HFFc6 (cell line): ENCODE measurements at places on chromosomes 1 and 21.
A peak's percentile ranks its signal among the peaks of the same experiment; 100 is the strongest.

- no peaks in the 10 kb centered on the region for H3K36me3 ChIP-seq
- peaks cover 56% of the 10 kb centered on the region for H3K27me3 ChIP-seq
- H3K4me1 ChIP-seq: no peaks in the 10 kb centered on the region
- no peak overlapping the region for H3K27ac ChIP-seq
Measured at GRCh38 chr1:201212461-201213055, 21.9 kb downstream of the IGFN1 start.

DNA sequence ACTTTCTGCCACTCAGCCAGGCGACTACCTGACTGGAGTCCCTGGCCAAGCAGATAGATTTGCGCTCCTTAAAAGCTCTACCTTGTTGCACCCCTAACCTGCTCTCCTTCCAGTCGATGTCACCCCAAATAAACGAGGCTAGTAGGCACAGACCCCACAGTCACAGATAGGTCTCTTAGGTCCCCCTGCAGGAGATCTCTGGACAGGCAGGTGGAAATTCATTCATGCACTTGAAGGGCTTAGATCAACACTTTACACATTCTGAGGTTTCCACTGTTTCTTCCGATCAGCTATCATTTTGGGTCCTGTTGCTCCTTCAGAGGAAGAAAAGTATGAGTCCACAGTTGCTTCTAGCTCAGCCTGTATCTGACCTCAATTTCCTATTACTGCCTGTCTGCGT, 272.6 kb upstream of the FMN2 start:
- H3K36me3 ChIP-seq: no peaks in the 10 kb centered on the region
- peaks cover 39% of the 10 kb centered on the region for H3K4me1 ChIP-seq
- H3K4me3 ChIP-seq: no peak overlapping the region
- DNase-seq: no peak

DNA sequence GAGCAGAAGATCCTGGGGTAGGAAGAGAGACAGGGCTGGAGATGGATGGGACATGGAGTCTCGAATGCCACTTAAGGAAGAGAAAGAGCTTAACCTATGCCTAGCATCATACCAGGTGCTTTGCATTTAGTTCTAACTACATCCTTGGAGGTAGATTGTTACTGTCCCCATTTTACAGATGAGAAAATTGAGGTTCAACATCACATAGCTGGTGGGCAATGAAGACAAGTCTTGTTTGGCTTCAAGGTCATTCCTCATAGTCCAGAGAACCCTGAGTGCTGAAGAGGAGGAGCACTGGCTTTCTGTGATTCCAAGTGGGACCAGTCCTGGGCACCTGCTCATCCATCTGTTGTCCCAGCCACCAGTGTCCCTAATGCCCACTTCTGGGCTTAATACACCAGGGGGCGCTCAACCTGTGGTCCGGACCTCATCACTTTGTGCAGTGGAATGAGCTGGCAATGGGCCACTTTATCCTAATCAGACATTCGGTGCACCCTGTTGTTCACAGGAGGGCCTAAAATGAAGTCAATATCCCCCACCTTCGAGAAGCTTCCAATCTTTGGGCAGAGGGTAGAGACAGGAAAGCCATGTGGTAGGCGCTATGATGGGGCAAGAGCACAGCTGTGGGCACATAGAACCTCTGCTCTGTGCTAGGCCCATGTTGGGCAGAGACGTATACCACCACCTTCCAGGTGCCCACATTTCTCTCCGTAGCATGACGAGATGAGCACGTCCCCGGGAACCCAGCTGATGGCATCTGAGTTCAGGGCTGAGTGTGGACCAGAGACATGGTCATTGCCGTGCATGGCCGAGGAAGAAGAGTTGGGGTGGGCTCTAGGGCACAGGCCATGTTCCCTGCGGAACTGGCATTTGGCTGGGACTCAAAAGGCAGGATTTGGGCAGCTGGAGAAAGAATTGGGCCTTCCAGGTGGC, 9.2 kb downstream of the RPS6KA1 start:
- peak; percentile 33 for DNase-seq
- H3K4me3 ChIP-seq: no peak overlapping the region
- no peak overlapping the region for H3K27ac ChIP-seq
- no peaks in the 10 kb centered on the region for H3K36me3 ChIP-seq
- H3K27me3 ChIP-seq: peaks cover 5% of the 10 kb centered on the region

GRCh38 chr21:39774227-39774626, 29.2 kb downstream of the IGSF5 start:
- DNase-seq: no peak
- H3K36me3 ChIP-seq: no peaks in the 10 kb centered on the region
- no peaks in the 10 kb centered on the region for H3K4me1 ChIP-seq

- DNase-seq: no peak
- no peak overlapping the region for H3K27ac ChIP-seq
- peaks cover 35% of the 10 kb centered on the region for H3K4me1 ChIP-seq
- H3K36me3 ChIP-seq: no peaks in the 10 kb centered on the region
- peaks cover 22% of the 10 kb centered on the region for H3K27me3 ChIP-seq
- no peak overlapping the region for H3K4me3 ChIP-seq
Measured at GRCh38 chr1:145874646-145875045, 11.0 kb downstream of the ANKRD35 start.

- H3K4me1 ChIP-seq: peaks cover 44% of the 10 kb centered on the region
- no peak overlapping the region for H3K4me3 ChIP-seq
- no peaks in the 10 kb centered on the region; the same call in 1 of the 2 replicates for H3K36me3 ChIP-seq
- H3K27me3 ChIP-seq: peaks cover 6% of the 10 kb centered on the region; the same call in 1 of the 2 replicates
Measured at GRCh38 chr1:179079113-179079761, 2.6 kb upstream of the TOR3A start.

DNA sequence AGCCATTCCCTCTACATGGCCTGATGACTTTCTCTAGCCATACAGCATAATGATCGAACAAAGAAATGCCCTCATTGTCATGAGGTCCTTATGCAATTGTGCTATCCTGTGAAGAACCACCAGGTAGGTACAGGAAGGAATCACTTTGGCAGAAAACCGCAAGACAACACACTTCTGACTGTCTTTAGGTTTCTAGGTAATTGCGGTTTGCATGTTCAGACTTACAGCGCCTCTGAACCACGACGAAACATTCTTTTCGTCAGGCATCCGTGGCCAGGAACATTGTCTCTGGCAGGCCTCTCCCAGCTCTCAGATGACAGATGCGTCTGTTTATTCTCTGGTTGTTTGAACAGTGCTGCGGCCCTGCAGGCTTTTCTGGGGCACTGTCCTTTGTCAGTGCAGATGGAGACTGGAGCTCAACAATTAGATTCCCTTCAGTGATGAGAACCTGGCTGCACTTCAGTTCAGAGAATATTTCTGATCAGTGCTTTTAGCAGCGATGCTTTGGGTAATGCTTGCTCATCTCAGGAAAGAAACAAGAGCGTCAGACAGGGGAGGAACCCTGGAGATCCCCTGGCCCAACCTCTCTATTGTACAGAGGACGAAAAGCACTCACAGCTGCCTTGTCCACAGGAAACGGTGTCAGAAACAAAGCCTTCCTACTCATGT, 63.4 kb downstream of the B3GALT5 start:
- no peak overlapping the region for H3K27ac ChIP-seq
- H3K4me1 ChIP-seq: peaks cover 6% of the 10 kb centered on the region; the same call in 1 of the 2 replicates
- H3K4me3 ChIP-seq: no peak overlapping the region; the same call in 1 of the 2 replicates
- DNase-seq: no peak
- peaks cover 27% of the 10 kb centered on the region for H3K27me3 ChIP-seq

DNA sequence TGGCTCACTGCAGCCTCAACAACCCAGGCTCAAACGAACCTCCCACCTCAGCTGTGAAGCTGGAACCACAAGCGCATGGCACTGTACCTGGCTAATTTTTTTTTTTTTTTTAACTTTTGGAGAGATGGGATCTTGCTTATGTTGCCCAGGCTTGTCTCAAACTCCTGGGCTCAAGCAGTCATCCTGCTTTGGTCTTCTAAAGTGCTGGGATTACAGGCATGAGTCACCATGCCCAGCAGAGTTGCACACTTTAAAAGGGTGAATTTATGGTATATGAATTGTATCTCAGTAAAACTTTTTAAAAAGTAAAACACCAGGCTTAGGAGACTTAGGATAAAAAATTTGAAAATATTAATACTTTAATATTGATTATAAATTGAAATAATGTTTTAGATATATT, 99.1 kb downstream of the CLEC20A start:
- H3K27me3 ChIP-seq: no peaks in the 10 kb centered on the region; the same call in 1 of the 2 replicates
- DNase-seq: peak; percentile 42
- no peak overlapping the region for H3K4me3 ChIP-seq
- peaks cover 28% of the 10 kb centered on the region for H3K4me1 ChIP-seq

DNA sequence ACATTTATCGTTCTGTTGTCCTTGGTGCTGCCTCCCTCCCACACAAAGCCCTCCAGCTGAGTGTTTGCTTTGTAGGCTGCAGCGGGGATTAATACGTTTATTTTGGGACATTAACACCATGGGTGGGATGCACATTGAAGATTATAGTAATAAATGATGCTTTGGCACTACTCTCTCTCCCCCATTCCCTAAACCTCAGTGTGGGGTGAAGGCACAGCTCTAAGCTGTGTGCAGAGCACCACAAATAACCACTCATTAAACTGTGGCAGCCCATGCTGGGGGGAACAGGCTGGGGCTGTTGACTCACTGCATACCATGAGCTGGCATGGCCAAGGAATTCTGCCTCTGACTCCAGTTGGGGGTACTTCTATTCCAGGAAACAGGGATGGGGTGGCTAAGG, 7.7 kb downstream of the PCP4L1 start:
- peak; percentile 2 for DNase-seq
- peaks cover 13% of the 10 kb centered on the region for H3K27me3 ChIP-seq
- peaks cover 8% of the 10 kb centered on the region for H3K4me1 ChIP-seq
- H3K36me3 ChIP-seq: no peaks in the 10 kb centered on the region

GRCh38 chr1:83017276-83017675, 981.7 kb downstream of the TTLL7 start:
- H3K36me3 ChIP-seq: no peaks in the 10 kb centered on the region
- no peaks in the 10 kb centered on the region for H3K27me3 ChIP-seq
- H3K4me1 ChIP-seq: no peaks in the 10 kb centered on the region
- no peak overlapping the region for H3K27ac ChIP-seq

- H3K27me3 ChIP-seq: peaks cover 10% of the 10 kb centered on the region
- H3K4me1 ChIP-seq: peaks cover 29% of the 10 kb centered on the region
- no peak overlapping the region for H3K4me3 ChIP-seq
Measured at GRCh38 chr1:117669572-117669971, 63.7 kb downstream of the TENT5C start.

- peak overlapping the region; percentile 16 for H3K4me3 ChIP-seq
- H3K27ac ChIP-seq: peak overlapping the region; percentile 63; the same call in 1 of the 2 replicates
- DNase-seq: no peak
- peaks cover 74% of the 10 kb centered on the region for H3K4me1 ChIP-seq
- H3K27me3 ChIP-seq: peaks cover 2% of the 10 kb centered on the region
Measured at GRCh38 chr1:218495931-218496330, 150.8 kb downstream of the TGFB2 start.

GRCh38 chr1:197140121-197140520, 6.3 kb downstream of the ASPM start:
- peaks cover 72% of the 10 kb centered on the region for H3K4me1 ChIP-seq
- peaks cover 2% of the 10 kb centered on the region; the same call in 1 of the 2 replicates for H3K27me3 ChIP-seq
- H3K36me3 ChIP-seq: peaks cover 42% of the 10 kb centered on the region; the same call in 1 of the 2 replicates
- H3K27ac ChIP-seq: peak overlapping the region; percentile 40; the same call in 1 of the 2 replicates
- peak overlapping the region; percentile 4; the same call in 1 of the 2 replicates for H3K4me3 ChIP-seq

- H3K36me3 ChIP-seq: no peaks in the 10 kb centered on the region
- peaks cover 40% of the 10 kb centered on the region for H3K27me3 ChIP-seq
- peaks cover 17% of the 10 kb centered on the region for H3K4me1 ChIP-seq
- no peak for DNase-seq
- H3K27ac ChIP-seq: no peak overlapping the region
Measured at GRCh38 chr1:155077758-155078445, 735 bp upstream of the EFNA3 start.

GRCh38 chr1:31140299-31140698, 74.8 kb upstream of the PUM1 start:
- H3K36me3 ChIP-seq: no peaks in the 10 kb centered on the region
- no peak overlapping the region for H3K27ac ChIP-seq
- no peak overlapping the region for H3K4me3 ChIP-seq
- H3K4me1 ChIP-seq: peaks cover 17% of the 10 kb centered on the region
- H3K27me3 ChIP-seq: no peaks in the 10 kb centered on the region
- DNase-seq: no peak

DNA sequence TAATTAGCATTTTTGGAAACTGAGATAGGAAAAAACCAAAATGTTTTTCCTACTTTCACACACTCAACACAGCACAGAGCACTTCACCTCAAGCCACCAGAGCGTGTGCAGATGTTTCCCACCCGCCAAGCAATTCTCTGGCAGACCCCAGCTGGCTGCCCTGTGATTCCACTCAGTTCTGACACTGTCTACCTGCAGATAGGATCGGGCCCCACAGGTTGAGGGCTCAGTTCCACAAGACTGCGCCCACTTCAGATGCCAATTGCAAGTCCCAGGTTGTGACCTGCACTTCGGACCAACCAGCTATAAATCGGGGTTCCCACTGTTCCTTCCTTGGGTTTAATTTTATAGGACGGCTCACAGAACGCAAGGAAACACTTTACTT, 9.9 kb downstream of the KIAA1614 start:
- H3K27ac ChIP-seq: no peak overlapping the region
- no peaks in the 10 kb centered on the region; the same call in 1 of the 2 replicates for H3K27me3 ChIP-seq
- H3K4me3 ChIP-seq: no peak overlapping the region
- H3K36me3 ChIP-seq: no peaks in the 10 kb centered on the region

- no peak overlapping the region for H3K4me3 ChIP-seq
- no peak for DNase-seq
- no peak overlapping the region for H3K27ac ChIP-seq
Measured at GRCh38 chr1:147091801-147092200, 80.5 kb downstream of the PRKAB2 start.

DNA sequence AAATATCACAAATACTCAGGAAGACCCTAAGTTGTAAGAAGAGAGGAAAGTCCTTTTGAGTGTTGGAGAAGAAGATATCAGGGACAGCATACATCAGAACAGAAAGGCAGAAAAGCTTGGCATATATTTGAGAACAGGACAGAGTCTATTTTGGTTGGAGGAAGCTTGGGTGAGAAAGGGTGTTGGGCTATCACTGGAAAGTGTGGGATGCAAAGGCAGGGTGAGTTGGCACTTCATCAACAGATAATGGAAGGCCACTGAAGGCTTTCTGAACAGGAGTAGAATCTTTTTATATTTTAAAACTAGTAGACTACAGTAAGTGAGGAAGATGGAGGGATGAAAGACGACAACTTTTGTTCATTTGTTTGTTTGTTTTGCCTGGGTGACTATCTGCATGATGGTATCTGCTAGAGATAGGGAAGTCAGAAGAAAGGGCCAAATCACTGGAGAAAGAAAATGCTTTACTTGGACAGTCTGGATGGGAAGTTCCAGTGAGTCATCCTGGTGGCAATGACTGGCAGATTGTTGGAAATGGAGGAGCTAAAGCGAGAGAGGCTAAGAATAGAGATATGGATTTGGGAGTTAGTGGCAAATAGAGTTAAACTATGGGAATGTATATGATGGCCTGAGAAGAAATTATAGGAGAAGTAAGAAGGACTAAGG, 33.7 kb upstream of the KCNA2 start:
- no peaks in the 10 kb centered on the region for H3K36me3 ChIP-seq
- peaks cover 27% of the 10 kb centered on the region for H3K27me3 ChIP-seq
- H3K4me3 ChIP-seq: no peak overlapping the region
- no peaks in the 10 kb centered on the region; the same call in 1 of the 2 replicates for H3K4me1 ChIP-seq

- H3K4me3 ChIP-seq: no peak overlapping the region
- H3K4me1 ChIP-seq: 0 out of 2 replicates have a peak, but pooled peaks cover 5% of the 10 kb centered on the region
- no peaks in the 10 kb centered on the region; the same call in 1 of the 2 replicates for H3K36me3 ChIP-seq
- DNase-seq: no peak
Measured at GRCh38 chr1:2021550-2021949, 2.4 kb downstream of the GABRD start.

GRCh38 chr1:93979718-93980319, 70.6 kb upstream of the GCLM start:
- peak; percentile 84 for DNase-seq
- peaks cover 59% of the 10 kb centered on the region for H3K4me1 ChIP-seq
- H3K4me3 ChIP-seq: 0 out of 2 replicates have a peak overlapping the region, but pooled peaks have one; percentile 6
- no peaks in the 10 kb centered on the region for H3K36me3 ChIP-seq
- peak overlapping the region; percentile 79 for H3K27ac ChIP-seq
